NCI-H1417 treated with DMSO at 0.1 percent for 48 hours (cell line): ENCODE measurements at places on chromosomes 3 and 15.

DNA sequence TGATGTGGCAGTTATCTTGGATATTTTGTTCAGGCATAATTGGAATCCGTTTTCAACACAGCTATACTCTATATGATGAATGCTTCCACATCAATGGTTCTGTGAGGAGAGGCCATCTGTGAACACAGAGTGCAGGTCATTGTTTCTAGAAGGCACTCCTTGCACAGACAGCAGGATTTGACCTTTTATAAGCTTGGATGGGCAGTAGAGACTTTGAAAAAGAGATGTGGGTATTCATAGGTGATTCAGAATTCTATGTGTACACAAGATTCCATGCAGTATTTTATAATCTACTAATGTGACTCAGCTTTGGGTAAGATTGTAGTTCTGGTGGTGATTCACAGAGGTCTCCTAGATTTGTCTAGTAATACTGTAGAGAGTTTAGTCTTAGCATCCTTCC lies 12.5 kb downstream of the ARPP21 start:
- DNase-seq: no peak

- no peak for DNase-seq
Observed at GRCh38 chr15:53841651-53842050, 82.2 kb upstream of the WDR72 start.

DNA sequence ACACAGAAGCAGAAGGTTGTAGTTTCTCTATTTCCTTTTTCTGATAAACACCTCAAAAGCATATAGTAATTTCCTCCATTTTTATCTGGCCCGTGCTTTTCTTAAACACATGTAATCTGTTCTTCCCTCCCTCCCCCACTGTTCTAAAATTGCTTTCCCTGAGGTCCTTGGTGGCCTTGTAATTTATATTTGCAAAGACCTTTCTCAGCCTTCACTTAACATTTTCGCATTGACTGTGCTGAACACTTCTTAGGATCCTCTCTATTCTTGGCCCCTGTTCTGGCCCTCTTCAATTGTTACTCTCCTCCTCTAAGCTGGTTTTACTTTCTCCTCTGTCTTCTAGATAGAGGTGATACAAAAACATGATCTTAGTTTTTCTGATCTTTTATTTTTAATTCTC lies 28.3 kb downstream of the GAP43 start:
- DNase-seq: no peak

DNA sequence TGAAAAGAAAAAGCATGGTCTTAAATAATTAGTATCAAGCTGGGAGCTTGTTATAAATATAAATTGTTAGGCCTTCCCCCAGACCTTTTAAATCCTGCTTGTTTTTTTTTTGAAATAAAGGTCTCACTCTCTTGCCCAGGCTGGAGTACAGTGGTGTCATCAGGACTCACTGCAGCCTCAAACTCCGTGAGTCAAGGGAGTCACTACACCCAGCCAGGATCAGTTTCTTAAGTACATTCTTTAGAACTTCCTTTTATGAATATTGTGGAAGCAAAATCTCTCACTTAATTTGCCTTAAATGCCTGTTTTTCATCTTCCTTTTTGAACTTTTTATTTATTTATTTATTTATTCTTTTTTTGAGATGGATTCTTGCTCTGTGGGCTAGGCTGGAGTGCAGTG lies 20.8 kb upstream of the DENND4A start:
- DNase-seq: no peak

DNA sequence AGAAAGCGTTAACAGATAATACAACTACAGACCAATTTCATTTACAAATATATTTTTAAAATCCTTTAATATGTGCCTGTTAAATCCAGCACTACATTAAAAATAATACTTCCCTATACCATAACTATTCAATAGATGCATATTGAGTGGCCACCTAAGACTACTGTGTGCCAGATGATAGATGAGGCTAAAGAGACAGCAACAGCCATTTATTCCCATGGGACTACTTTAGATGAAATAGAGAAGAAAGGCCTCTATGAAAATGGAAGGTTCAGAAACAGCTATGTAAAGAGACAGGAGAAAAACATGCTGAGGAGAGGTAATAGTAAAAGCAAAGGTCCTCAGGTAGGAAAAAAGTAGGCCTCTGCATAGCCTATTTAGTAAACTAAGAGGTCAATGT lies 358.1 kb downstream of the ULK4 start:
- no peak for DNase-seq

DNA sequence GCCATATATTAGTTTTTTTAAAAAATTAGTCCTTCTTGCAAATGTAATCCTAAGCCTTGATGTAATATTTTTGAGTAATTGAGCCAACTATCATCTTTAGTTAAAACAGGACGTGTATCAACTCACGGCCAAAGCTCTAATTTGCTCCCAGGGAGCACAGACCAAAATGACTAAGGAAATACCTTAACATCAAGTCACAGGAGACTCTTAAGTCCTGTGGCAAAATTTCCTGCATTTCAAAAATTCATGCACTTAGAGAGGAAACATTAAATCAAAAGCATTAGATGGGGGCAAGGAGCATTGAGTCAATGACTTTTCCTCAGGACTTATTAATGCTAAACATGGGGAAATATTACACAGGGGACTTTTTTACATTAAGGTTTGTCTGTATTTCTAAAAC lies 276.0 kb downstream of the MFSD1 start:
- no peak for DNase-seq

- no peak for DNase-seq
Observed at GRCh38 chr3:100653604-100654294, 44.3 kb downstream of the ADGRG7 start.

DNA sequence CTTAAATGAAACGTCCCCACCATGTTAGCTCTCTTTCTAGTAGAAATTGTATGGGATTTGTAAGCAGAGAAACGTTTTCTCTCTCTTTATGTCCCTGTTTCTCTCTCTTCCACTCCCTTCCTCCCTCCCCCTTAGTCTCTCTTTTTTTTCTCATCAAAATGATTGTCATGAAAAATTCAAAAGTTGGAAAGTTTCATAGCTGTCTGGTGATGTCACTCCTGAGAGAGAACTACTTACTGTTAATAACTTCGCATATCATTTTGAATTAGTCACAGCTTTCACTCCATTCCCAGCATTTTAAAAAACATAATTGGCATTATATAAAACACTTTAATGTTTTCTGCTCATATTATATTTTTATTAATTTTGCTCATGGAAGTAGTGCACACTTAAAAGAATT lies 331.1 kb downstream of the C3orf38 start:
- DNase-seq: no peak

GRCh38 chr15:93105485-93105884 lies 16.5 kb upstream of the RGMA start:
- DNase-seq: no peak

DNA sequence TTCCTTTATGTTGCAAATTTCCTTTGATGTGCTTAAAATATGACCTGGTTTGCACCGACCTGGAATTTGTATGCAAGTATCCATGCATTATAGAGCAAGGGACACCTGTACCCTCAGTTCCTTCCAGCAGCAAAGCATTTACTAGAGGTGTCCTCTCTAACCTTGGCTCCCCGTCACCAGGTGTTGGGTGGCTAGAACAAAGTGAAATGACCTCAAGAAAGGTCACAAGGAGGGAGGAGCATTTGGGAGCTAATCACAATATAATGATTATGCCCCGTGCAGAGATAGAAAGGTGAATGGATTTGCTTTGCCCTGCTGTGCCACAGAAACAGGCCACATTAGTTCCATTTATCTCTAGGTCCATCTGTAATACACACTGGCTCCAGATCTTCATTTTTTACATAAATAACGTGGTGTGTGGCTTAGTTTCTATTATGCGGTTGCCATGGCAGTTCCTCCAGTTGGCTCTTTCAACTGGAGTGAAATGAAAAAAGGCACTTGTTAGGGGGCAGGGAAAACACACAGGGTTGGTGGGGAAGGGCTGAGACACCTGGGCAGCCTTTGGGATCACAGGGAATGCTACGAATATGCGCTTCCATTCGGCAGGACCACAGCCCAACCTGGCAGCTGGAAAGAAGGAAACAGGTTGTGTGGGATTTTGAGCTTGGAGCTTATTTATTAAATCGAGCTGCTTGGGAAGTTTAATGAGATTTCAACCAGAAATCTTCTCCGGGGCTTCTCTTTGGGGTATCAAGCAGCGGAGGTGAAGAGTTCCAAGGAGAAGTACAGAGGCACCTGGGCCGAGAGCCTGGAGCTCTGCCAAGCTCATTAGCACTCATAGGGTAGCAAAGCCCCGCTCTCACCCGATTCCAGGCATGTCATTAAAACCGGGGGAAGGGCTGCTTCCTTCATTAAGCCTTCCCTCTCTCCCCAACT lies 233.5 kb upstream of the ST8SIA2 start:
- DNase-seq: no peak

DNA sequence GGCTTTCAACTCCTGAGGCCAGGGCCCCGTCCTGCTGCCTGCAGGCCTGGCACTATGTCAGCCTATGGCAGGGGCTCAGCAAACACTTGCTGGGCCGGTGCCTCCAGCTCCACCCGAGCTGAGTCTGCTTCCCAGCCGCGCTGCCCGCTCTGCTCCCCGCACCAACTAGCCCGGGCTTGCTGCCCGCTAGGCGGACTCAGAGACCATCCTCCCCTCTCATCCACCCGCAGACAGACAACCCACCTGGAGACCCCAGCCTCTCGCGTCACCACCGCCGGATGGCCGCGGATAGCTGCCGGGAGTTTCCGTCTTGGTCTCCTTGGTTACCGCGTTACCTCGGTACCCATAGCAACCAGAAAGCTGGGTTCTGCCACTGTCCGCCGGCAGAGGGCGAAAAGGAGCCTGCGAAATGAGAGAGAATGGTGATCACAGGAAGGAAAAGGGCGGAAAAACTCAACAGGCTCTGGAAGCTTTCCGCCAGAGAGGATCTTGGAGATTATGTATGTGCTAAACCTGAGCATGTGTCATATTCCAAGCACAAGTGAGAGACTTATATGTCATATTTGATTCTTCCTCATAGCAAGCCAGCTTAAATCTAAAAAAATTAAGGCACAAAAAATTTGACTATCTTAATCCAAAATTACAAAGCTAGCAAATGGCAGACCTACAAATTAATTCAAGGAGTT lies at the start of gene ZBBX:
Gene ZBBX (minus strand): TSS at position 294 of the 686 bp plus-strand sequence. CDS start 7,396 bp downstream, outside the sequence.
- peak; percentile 94 for DNase-seq

- DNase-seq: no peak
Observed at GRCh38 chr3:130088061-130088460, 6.4 kb downstream of the ALG1L2 start.

- DNase-seq: no peak
Observed at GRCh38 chr15:65979837-65980236, 110.5 kb downstream of the RAB11A start.

- no peak for DNase-seq
Observed at GRCh38 chr3:121896823-121897222, 2.6 kb downstream of the SLC15A2 start.

- DNase-seq: no peak
Observed at GRCh38 chr3:71997066-71997653, 212.2 kb upstream of the PROK2 start.

- no peak for DNase-seq
Observed at GRCh38 chr3:72434296-72434695, 413.9 kb downstream of the SHQ1 start.

DNA sequence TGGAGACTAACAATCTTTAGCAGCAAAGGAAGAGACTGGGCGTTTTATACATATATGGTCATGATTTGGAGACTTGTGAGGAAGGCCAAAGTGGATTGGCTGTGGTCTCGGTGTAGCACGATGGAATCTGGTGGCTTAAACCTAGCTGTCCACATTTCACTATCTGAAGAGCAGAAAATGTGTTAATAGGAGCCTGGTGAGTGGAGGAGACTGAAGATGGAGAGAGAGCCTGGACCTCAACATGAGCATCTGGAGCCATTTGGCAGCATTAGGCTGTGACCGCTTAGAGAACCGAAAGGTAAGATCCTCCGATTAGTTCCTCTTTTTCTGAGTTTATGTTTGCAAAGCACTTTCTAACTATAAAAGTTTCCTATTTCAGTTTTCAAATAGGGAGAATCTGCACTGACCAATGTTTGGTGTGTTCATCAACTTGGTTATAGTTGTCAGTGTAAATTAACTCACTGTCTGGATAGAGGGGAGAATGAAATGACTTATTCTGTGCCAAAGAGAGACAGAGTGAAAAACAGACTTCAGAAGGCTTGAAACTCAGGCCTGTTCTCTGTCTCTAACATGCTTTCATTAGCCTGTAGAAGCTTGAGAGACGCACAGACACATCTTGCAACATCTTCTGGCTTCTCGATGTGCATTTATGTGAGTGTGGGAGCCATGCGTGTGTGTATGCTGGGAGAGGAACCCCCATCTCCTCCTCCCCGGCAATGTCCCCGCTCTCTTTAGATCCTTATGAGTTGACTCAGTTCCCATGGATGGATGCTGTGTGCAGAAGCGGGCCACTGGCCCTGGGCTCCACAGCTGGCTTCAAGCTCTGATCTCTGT lies 244.7 kb upstream of the TBL1XR1 start:
- no peak for DNase-seq

DNA sequence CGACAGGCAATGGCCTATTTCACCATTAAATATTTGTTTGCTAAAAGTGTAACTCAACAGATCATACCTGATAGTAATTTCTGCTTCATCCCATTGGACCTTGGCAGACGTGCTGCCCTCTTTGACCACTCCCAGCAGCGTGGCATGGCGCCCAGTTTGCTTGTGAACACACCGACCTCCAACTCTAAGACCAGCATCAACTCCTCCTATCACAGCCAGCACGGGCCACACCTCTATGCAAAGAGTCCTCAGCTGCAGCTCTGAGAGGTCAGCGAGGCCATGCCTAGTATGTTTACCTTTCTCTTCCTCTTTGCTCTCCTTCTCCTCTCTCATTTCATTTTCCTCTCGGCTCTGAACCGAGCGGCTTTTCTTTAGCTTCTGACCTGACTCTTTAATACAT lies 80.6 kb downstream of the FBXL22 start:
- DNase-seq: no peak

DNA sequence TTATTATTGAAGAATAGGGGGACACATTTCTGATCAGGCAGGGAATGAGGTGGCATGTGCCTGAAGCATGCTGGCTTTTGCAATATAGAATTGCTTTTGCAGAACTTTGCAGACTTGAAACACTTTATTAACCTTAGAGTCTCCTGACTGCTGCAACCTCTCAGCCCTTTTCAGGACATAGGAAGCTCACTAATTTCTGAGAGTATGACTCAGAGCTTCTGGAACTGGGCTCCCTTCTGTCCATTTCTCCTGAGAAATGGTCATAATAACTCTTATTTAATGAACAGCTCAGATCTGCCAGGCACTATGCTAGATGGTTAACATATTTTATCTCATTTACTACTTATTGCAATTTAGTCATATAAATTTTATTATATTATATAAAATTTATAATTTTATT lies 38.6 kb upstream of the DGKG start:
- no peak for DNase-seq

- DNase-seq: no peak
Observed at GRCh38 chr3:41259449-41260062, 60.3 kb downstream of the CTNNB1 start.
